ENCODE measurements at places on chromosomes 2 and 18.

- H3K27ac ChIP-seq: no peak overlapping the region
- no peak for DNase-seq
- no peak overlapping the region for H3K4me3 ChIP-seq
- H3K36me3 ChIP-seq: no peaks in the 10 kb centered on the region
- no peaks in the 10 kb centered on the region for H3K4me1 ChIP-seq
These were observed 539.0 kb downstream of the ARHGAP15 start for GRCh38 chr2:143668234-143668633.

GRCh38 chr18:2480536-2480935, 90.8 kb downstream of the METTL4 start:
- peak overlapping the region; percentile 4 for H3K27ac ChIP-seq
- H3K4me3 ChIP-seq: no peak overlapping the region
- H3K4me1 ChIP-seq: no peaks in the 10 kb centered on the region
- H3K27me3 ChIP-seq: peaks cover 26% of the 10 kb centered on the region
- H3K36me3 ChIP-seq: no peaks in the 10 kb centered on the region

DNA sequence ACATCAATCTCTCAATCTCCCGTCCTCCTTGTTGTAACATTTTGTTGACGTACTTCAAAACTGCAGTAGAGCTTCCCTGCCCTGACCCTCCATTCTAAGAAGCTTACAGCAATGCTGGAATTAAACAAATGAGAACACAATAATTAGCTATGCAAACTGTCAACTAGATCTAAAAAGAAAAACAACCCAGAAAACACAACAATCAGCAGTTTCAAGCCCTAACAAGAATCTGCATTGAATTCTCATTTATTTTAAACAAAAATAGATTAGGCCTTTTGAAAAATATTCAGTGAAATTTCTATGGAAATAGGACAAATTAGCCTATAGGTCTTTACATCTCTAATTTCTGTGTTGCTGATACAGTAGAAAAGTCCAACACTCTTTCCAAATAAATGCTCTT, 807.0 kb upstream of the FSHR start:
- H3K27ac ChIP-seq: no peak overlapping the region
- H3K4me3 ChIP-seq: no peak overlapping the region
- DNase-seq: no peak

GRCh38 chr2:144048631-144049060, 471.3 kb downstream of the ZEB2 start:
- no peak for DNase-seq
- no peak overlapping the region for H3K4me3 ChIP-seq
- H3K36me3 ChIP-seq: no peaks in the 10 kb centered on the region
- no peaks in the 10 kb centered on the region for H3K27me3 ChIP-seq
- H3K27ac ChIP-seq: no peak overlapping the region
- H3K4me1 ChIP-seq: no peaks in the 10 kb centered on the region

DNA sequence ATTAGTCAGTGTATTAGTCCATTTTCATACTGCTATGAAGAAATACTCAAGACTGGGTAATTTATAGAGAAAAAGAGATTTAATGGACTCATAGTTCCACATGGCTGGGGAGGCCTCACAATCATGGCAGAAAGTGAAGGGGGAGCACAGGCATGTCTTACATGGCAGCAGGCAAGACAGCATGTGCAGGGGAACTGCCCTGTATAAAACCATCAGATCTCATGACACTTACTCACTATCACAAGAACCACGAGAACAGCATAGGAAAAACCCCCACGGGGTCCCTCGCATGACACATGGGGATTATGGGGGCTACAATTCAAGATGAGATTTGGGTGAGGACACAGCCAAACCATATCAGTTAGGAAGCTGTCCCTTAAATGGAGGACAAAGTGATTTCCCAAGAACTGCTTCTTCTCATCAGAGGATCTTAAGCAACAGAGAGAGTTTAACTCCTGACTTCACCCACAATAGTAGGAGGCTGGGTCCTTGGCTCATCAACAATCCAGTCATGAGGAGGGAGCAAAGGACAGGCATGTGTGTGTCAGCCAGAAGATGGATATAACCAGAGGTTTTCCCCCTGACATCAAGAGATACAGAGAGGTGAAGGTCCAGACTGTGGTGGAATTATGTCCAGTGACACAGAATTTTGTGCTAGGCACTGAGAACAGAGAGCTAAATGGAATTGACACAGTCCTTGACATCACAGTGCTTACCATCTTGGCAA, 203.8 kb upstream of the SH3BP4 start:
- H3K4me1 ChIP-seq: no peaks in the 10 kb centered on the region
- DNase-seq: no peak
- H3K36me3 ChIP-seq: no peaks in the 10 kb centered on the region
- no peak overlapping the region for H3K27ac ChIP-seq

DNA sequence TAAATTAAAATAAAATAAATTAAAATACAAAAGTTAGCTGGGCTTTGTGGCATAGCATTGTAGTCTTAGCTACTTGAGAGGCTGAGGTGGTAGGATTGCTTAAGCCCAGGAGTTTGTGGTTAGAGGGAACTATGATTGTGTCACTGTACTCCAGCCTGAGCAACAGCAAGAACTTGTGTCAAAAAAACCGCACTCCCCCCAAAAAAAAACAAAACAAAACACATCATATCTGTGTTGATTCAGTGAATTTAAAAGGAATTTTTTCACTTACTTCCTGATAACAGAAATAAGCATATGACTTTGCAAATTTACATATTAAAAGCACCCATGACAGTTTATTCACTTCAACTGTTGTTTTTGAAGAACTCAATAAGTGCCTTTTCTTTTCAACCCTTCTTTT, 68.1 kb upstream of the PELI1 start:
- H3K36me3 ChIP-seq: no peaks in the 10 kb centered on the region
- H3K4me1 ChIP-seq: peaks cover 92% of the 10 kb centered on the region
- DNase-seq: peak; percentile 52
- H3K27me3 ChIP-seq: no peaks in the 10 kb centered on the region
- peak overlapping the region; percentile 69 for H3K4me3 ChIP-seq

DNA sequence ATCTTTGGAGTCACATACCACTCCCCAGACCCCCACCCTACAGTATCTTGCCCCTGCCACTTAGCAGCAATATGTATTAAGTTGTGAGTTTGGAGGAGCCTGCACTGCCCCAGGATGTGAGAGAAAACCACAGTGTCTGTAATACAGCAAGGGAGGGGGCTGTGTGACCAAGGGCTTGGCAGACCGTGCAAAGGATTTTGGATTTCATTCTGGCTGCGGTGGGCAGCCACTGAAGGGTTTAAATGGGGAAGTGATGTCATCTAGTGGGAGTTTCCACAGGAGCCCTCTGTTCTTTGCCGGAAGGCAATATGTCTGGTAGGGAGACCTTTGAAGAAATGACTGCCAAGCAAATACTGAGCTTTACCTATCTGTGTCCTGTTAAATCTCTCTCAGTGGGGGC, 202.4 kb downstream of the FHOD3 start:
- no peaks in the 10 kb centered on the region for H3K4me1 ChIP-seq
- DNase-seq: peak; percentile 4
- no peak overlapping the region for H3K4me3 ChIP-seq
- no peaks in the 10 kb centered on the region for H3K36me3 ChIP-seq

DNA sequence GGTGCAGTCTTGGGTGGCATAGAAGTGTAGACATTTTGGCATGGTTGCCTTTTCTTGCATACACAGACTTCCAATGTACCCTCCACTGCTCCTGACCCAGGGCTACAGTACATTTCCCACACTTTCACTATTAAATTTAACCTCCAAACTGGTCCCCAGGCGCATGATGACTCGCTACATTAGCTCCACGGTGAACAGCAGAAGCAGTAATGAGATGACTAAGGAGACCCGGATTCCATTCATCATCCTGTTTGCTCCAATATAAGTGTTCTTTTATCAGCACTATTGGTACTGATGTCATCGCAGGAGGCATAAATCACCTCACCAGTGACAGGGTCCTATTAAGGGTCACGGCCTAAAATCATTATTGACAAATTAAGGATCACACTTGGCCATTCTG, 316.5 kb downstream of the EN1 start:
- H3K4me1 ChIP-seq: no peaks in the 10 kb centered on the region
- H3K36me3 ChIP-seq: no peaks in the 10 kb centered on the region
- no peak overlapping the region for H3K27ac ChIP-seq
- peaks cover 8% of the 10 kb centered on the region for H3K27me3 ChIP-seq
